CD8-positive, alpha-beta memory T cell (primary cell): ENCODE measurements at places on chromosomes 13 and 19. TPM values are rescaled to one million over a fixed set of nuclear protein-coding genes. Genes with fewer than 3 reads are reported as not detected.
A peak's percentile ranks its signal among the peaks of the same experiment; 100 is the strongest.

DNA sequence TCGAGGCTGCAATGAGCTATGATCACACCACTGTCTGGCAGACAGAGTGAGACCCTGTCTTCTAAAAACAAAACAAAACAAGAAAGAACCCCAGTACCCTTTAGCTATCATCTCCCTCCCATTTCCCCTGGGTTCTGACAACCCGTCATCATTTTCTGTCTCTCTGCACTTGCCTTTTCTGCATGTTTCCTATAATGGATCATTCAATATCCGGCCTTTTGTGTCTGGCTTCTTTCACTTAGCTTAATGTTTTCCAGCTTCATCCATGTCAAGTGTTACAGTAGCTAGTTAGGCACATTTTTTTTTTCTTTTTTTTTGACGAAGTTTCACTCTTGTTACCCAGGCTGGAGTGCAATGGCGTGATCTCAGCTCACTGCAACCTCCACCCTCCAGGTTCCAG lies 16.5 kb downstream of the AP2S1 start:
- no peak overlapping the region for H3K4me3 ChIP-seq
- H3K27me3 ChIP-seq: no peaks in the 10 kb centered on the region
- no peak overlapping the region for H3K27ac ChIP-seq
- no peaks in the 10 kb centered on the region for H3K36me3 ChIP-seq
- H3K4me1 ChIP-seq: no peaks in the 10 kb centered on the region

DNA sequence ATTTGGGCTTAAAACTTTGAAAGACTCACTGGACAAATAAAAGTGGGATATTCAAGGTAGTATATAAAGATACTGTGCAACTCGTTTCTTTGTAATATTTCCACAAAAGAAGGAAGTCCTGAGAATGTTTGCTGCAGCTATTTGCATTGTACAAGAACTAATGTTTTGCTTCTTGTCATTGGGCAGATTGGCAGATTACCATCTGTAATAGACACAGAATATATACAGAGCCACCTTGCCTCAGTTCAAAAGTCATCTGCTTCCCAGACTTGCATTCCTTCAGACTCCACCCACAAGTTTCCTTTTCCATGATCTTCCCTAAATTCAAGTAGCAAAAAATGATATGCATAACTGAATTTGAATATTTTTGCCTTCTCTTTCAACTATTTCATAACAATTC lies 145.1 kb downstream of the EFNB2 start:
- no peak overlapping the region for H3K4me3 ChIP-seq
- H3K27me3 ChIP-seq: no peaks in the 10 kb centered on the region
- no peaks in the 10 kb centered on the region for H3K4me1 ChIP-seq
- H3K27ac ChIP-seq: no peak overlapping the region

GRCh38 chr19:38700902-38701454 lies 43.3 kb downstream of the CAPN12 start:
- H3K36me3 ChIP-seq: peaks cover 17% of the 10 kb centered on the region
- H3K27me3 ChIP-seq: no peaks in the 10 kb centered on the region
- H3K4me1 ChIP-seq: peaks cover 5% of the 10 kb centered on the region
- no peak overlapping the region for H3K27ac ChIP-seq
- no peak for DNase-seq
- H3K4me3 ChIP-seq: no peak overlapping the region

DNA sequence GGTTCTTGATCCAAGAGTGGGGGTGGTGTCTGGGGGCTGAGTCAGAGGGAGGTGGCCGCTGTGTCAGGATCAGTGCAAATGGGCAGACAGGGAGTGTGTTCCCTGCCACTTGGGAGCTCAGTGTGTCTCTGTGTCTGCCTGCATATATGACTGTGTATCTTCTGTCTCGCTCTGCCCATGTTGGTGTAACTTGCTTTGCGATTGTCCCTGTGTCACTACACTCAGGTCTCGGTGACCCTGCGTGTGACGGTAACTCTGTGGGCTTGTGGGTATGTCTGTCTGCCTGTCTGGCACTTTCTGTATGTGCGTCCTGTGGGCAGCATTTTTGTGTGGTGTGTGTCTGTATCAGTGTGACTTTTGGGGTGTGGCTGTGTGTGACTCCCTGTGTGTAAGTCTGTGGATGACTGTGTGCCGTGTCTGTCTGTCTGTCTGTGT lies 8.2 kb upstream of the ERFL start:
- H3K27me3 ChIP-seq: peaks cover 8% of the 10 kb centered on the region
- no peak overlapping the region for H3K4me3 ChIP-seq

GRCh38 chr19:51505904-51506303 lies 4.3 kb upstream of the SIGLEC12 start:
- no peak overlapping the region for H3K4me3 ChIP-seq
- H3K27ac ChIP-seq: no peak overlapping the region
- H3K27me3 ChIP-seq: no peaks in the 10 kb centered on the region
- no peaks in the 10 kb centered on the region for H3K4me1 ChIP-seq
- no peaks in the 10 kb centered on the region for H3K36me3 ChIP-seq
- no peak for DNase-seq

DNA sequence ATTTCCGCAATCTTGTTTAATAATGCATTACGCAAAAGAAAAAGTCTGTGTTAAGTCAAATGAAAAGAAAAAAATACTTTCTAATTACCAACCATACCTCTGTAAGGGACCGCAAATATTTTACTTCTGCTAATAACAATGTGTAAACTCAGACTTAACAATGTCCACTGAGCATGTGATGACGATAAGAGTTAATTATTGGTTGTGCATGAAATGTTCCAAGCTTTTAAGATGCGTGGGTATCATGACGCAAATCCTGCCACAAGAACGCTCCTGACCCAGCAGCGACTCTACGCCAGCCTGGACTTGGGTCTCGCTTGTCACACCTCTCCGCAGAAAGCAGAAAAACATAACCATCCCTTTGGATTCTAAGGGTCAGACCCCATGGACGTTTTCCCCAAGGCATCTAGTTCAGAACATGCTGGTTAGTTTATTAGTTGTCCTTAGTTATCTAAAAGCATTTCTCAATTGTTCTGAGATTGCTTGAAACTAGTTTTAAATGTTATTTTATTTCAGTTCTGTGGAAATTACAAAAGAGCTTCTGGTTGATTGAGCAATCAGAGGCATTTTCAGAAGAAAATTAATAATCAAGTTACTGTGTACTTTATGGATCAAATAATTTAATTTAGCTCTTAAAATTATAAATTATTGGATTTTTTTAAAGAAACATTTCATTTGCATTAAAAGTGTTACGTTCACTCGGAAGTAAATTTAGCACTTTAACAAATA lies 779.9 kb upstream of the ARGLU1 start:
- no peaks in the 10 kb centered on the region for H3K36me3 ChIP-seq
- no peaks in the 10 kb centered on the region for H3K4me1 ChIP-seq
- H3K27ac ChIP-seq: no peak overlapping the region
- no peaks in the 10 kb centered on the region for H3K27me3 ChIP-seq
- DNase-seq: no peak

DNA sequence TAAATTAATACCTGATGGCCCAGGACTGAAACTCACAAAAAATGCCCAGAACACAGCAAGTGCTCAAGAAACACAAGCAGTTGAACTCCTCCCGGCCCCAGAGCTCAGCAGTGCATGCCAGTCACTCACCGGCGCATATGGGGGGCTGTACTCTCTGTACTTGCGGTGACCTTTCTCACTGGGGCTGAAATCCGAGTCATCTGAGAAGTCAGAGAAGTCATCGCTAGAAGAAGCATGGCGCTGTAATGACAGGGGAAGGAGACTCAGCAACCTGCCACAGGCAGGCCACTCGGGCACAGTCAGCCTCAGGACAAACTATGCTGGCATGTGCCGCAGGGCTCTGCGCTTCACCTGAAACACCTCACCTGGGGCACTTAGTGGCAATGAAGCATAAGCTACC lies 19.7 kb downstream of the ZC3H4 start:
- H3K27ac ChIP-seq: peak overlapping the region; percentile 64
- H3K4me1 ChIP-seq: peaks cover 28% of the 10 kb centered on the region
- no peaks in the 10 kb centered on the region for H3K27me3 ChIP-seq
- no peak for DNase-seq
- no peak overlapping the region for H3K4me3 ChIP-seq
- peaks cover 21% of the 10 kb centered on the region for H3K36me3 ChIP-seq

- DNase-seq: no peak
- H3K36me3 ChIP-seq: peaks cover 22% of the 10 kb centered on the region
- H3K27ac ChIP-seq: no peak overlapping the region
- H3K4me3 ChIP-seq: no peak overlapping the region
- no peaks in the 10 kb centered on the region for H3K4me1 ChIP-seq
- no peaks in the 10 kb centered on the region for H3K27me3 ChIP-seq
Measured at GRCh38 chr13:20006206-20006605, 47.7 kb downstream of the ZMYM2 start.

DNA sequence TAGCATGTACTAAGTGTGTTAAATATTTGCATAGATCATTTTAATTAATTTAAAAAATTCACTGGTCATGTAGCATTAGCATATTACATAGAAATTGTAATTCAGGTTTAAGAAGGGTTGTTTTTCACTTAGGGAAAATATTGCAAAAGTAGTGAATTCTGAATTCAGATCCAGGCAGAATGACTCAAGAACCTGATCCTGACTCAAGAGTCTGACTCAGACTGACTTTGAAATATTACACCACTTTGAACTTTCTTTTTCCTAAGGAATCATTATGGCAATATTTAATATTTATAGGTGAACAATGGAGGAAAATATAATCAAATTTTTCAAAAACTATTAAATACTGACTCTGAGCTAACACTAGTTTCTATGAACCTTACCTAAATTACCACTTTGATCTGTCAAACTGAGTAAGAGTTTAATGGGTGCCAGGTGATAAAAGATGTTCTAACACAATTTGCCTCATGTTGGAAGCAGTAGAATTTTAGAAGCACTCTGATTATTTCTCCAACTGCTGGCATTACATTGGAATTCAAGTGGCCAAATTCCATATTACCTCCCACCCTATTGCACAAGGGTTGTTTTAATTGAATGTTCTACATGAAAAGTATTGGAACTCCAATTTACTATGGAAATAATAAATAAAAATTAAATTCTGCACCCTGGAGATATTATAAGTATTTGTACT lies 261.6 kb downstream of the SLITRK1 start:
- H3K27ac ChIP-seq: no peak overlapping the region
- H3K4me1 ChIP-seq: no peaks in the 10 kb centered on the region
- no peaks in the 10 kb centered on the region for H3K27me3 ChIP-seq
- DNase-seq: no peak

DNA sequence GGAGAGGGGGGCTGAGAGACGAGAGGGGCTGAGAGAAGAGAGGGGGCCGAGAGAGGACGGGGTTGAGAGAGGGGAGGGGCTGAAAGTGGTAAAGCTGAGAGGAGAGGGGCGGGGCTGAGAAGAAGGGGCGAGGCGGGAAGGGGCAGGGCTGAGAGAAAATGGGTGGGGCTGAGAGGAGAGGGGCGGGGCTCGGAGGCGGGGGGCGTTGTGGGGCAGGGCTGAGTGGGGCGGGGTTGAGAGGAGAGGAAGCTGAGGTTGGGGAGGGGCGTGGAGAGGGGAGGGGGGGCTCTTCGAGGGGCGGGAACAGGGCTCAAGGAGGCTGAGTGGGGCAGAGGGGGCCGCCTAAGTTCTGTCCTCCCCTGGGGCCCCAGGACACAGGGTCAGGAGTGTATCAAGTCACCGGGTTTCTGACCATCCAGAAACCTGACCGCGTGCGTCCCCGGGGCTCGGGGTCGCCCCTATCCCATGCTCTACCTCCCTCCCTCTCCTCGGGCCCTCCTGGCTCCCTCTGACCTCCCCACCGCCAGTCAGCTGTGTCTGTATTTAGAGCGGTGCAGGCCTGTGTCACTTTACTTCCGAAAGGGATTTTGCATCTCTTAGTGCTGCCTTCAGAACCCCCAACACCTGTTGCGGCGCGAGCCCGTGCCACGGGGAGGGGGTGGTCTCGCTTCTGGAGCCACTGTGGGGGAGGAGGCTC lies 38.6 kb upstream of the SEMA6B start:
- DNase-seq: no peak
- peaks cover 14% of the 10 kb centered on the region for H3K27me3 ChIP-seq
- H3K27ac ChIP-seq: no peak overlapping the region
- H3K4me3 ChIP-seq: no peak overlapping the region

DNA sequence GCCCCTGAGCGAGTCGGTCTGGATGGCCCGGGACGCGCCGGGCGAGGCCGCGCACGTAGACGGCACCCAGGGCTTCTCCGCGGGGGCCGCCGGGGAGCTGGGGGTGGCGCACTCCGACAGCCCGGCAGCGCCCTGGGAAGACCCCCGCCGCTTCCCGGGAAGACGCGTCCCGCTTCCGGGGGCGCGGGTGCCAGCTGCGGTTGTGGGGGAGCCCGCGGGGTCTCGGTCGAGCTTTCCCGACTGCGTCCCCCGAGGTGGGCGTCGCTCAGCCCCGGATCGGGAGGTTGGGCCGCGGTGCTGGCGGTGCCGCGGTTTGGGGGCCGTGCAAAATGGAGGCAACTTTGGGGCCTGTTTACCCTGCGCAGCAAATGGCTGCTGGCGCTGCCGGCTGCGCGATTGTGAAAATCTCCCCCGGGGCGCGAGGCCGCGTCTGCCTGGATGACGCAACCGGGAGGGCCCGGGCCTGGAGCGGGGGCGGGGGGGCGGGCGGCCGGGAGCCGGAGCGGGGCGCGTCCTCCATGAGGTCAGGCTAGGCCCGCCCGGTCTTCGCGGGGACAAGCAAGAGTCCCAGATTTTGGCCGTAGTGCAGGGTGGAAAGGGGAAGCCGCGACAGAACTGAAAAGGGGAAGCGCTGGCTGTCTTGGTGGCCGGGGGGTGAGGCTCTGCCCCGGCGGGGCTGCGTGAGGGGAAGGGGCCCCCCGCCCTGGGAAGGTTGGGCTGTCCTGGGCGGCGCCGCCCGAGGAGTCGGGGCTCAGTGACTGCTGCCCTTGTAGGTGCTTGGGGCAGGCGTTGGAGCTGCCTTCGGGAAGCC lies 11.3 kb downstream of the PEAK3 start:
- H3K27me3 ChIP-seq: no peaks in the 10 kb centered on the region
- peaks cover 13% of the 10 kb centered on the region for H3K36me3 ChIP-seq
- peak; percentile 74 for DNase-seq
- H3K4me1 ChIP-seq: peaks cover 46% of the 10 kb centered on the region
- H3K27ac ChIP-seq: peak overlapping the region; percentile 89
- peak overlapping the region; percentile 86 for H3K4me3 ChIP-seq

KRTDAP gene
- not detected for total RNA-seq

KIR2DL1 gene
- 0.13 TPM for total RNA-seq

NLRP5 gene
- not detected for total RNA-seq

CEP89 gene
- 19.7 TPM for total RNA-seq

CRX gene
- total RNA-seq: not detected

GRIK5 gene
- 0.31 TPM for total RNA-seq

TMEM238 gene
- total RNA-seq: 14.1 TPM

VAV1 gene
- 52.9 TPM for total RNA-seq

RRAS gene
- total RNA-seq: 5.8 TPM

KIR3DL1 gene
- 0.11 TPM for total RNA-seq

LCP1 gene
- 869 TPM for total RNA-seq

CCL25 gene
- total RNA-seq: not detected

UBAC2 gene
- 63.7 TPM for total RNA-seq

MCF2L gene
- 9.1 TPM for total RNA-seq

CGB3 gene
- total RNA-seq: not detected

TLE6 gene
- total RNA-seq: 1.1 TPM

GJA3 gene
- 0.85 TPM for total RNA-seq
